ENCODE measurements at places on chromosomes 11 and 22. TPM values are rescaled to one million over a fixed set of nuclear protein-coding genes. Genes with fewer than 3 reads are reported as not detected.

DNA sequence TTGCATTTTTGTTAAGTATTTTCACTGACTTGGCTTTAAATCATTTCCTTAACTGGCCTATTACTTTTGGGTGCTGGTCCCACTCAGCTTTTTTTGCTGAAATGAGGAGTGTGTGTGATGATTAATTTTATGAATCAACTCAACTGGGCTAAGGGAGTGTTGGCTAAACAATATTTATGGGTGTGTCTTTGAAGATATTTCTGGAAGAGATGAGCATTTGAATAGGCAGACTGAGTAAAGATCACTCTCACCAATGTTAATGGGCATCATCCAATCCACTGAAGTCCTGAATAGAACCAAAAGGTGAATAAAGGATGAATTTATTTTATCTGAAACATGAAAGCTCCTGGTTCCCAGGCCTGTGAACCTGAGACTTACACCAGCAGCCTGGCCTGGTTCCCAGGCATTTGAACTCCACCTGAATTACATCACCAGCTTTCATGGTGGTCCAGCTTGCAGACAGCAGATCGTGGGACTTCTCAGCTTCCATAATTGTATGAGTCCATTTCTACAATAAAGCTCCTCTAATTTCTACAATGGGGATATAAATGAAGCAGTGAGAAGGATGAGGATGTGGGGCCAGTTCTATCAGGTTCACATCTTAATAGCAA, 241.3 kb upstream of the ZC3H12C start:
- H3K4me3 ChIP-seq = no peak overlapping the region
- DNase-seq = no peak

DNA sequence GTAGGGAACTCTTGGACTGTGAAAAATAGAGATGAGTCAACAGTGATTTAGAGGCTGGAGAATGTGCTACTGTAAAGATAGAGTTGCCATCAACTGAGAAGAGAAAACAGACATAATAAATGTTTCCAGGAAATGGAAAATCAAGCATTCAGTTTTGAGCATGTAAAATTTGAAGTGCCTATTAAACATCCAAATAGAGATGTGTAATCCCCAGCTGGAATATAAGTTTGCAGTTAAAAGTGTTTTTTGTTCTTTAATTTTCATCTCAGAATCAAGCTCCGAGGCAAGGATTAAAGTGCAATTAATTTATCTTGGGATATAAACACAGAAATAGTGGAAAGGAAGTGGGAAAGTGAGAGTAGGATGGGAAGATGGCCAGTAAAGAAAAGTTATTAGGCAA, 666.0 kb upstream of the RAG2 start:
- H3K4me1 ChIP-seq = no peaks in the 10 kb centered on the region
- H3K4me3 ChIP-seq = no peak overlapping the region
- no peaks in the 10 kb centered on the region for H3K36me3 ChIP-seq
- no peaks in the 10 kb centered on the region for H3K27me3 ChIP-seq

- no peak overlapping the region for H3K4me3 ChIP-seq
- H3K4me1 ChIP-seq = no peaks in the 10 kb centered on the region
- H3K27ac ChIP-seq = no peak overlapping the region
- no peak for DNase-seq
- no peaks in the 10 kb centered on the region for H3K27me3 ChIP-seq
- H3K36me3 ChIP-seq = no peaks in the 10 kb centered on the region
Observed at GRCh38 chr11:20547411-20547810, 52.0 kb upstream of the SLC6A5 start.

Gene ACCS
- 18.9 TPM for total RNA-seq

DNA sequence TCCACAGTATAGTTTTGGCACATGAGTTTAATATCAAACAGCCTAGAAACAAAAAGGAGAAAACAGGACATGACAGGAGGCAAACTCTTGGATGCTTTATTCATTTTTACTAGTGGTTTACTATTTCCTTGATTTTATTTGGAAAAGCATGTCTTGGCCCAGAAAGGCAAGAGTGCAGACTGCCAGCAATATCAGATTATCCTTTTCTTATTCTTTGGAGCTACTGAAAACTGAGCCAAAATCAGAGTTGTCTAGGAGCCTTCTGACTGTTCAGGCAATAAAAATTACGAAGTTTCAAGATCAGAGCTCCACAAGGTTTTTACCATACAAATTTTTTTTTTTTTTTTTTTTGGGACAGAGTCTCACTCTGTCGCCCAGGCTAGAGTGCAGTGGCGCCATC, 16.0 kb downstream of the CELF1 start:
- peaks cover 43% of the 10 kb centered on the region for H3K4me1 ChIP-seq
- H3K36me3 ChIP-seq = no peaks in the 10 kb centered on the region
- no peaks in the 10 kb centered on the region for H3K27me3 ChIP-seq
- H3K4me3 ChIP-seq = no peak overlapping the region
- no peak overlapping the region for H3K27ac ChIP-seq

DNA sequence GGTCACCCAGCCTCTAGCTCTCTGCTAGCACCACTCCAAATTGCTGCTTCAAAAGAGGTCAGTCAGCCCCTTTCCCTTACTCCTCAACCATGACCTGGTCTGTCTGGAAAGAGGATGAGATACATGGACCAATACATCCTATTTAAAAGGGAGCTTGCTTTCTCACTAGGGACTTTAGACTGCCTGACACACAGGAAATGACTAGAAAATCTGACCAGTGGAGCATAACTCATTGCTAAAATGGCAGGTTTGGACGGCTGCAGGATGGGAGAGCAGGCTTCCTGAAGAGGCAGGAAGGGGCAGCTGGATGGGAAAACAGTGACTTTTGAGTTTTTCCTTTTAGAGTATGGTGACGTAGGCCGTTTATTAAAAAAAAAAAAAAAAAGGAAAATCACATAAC, 25.3 kb downstream of the STIM1 start:
- no peak overlapping the region for H3K4me3 ChIP-seq
- DNase-seq = no peak
- peak overlapping the region; percentile 48 for H3K27ac ChIP-seq

GRCh38 chr22:49602481-49602880, 225.2 kb downstream of the BRD1 start:
- no peak for DNase-seq
- H3K4me1 ChIP-seq = peaks cover 14% of the 10 kb centered on the region
- peaks cover 2% of the 10 kb centered on the region for H3K36me3 ChIP-seq

DNA sequence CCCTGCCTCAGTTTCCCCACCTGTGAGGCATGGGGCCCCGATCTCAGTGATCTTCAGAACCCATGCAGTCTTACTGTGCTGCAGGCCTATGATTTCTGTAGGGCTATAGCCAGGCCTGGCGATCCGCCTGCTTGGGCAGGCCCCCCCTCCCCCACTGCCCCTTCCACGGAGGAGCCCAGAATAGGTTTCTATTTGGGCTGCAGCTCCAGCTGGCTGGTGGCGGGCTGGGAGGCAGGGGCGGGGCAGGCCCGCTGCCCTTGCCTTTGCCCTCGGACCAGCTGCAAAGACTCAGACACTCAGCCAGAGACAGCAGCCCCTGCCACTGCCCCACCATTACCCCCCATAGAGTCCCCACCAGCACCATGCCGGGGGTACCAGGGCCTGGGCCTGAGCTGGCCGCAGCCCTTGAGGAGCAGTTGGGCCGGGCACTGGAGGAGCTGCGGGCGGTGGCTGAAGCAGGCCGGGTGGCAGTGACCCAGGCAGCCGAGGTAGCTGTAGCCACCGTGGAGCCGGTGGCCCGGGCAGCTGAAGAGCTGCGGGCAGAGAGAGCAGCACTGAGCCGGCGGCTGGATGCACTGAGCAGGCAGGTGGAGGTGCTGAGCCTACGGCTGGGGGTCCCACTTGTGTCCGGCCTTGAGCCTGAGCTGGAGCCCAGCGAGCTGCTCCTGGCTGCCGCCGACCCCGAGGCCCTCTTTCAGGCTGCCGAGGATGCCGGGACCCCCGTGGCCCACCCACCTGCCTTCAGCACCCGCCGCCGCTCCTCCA, 12.2 kb downstream of the SMTN start:
- H3K4me3 ChIP-seq = no peak overlapping the region
- peaks cover under 1% of the 10 kb centered on the region for H3K36me3 ChIP-seq
- no peaks in the 10 kb centered on the region for H3K27me3 ChIP-seq
- no peak for DNase-seq
- no peak overlapping the region for H3K27ac ChIP-seq
- H3K4me1 ChIP-seq = no peaks in the 10 kb centered on the region

- no peak overlapping the region for H3K27ac ChIP-seq
- no peak for DNase-seq
- no peaks in the 10 kb centered on the region for H3K27me3 ChIP-seq
- no peaks in the 10 kb centered on the region for H3K36me3 ChIP-seq
Observed at GRCh38 chr11:75986966-75987365, 172.0 kb downstream of the UVRAG start.

DNA sequence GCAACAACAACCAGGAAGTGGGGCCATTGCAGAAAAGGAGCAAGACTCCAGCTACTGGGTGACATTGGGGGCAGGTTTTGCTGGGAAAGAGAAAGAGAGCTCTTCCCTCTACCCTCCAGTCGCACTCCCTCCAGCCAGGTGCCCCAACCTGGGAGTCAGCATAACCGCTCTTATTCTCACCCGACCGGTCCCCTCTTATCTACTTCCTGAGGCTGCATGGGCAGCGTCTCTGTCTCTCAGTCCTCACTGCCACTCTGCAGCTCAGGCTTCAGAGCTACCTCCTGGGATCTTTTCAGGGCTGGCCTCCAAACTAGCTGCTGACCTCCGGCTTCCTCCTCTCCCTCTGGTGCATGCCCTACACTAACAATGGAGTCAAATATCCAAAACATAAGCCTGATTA, 5.1 kb downstream of the ZNF70 start:
- no peak overlapping the region for H3K4me3 ChIP-seq
- H3K27ac ChIP-seq = no peak overlapping the region
- DNase-seq = no peak
- H3K4me1 ChIP-seq = peaks cover 2% of the 10 kb centered on the region
- H3K27me3 ChIP-seq = no peaks in the 10 kb centered on the region

- DNase-seq = no peak
- no peaks in the 10 kb centered on the region for H3K27me3 ChIP-seq
- no peak overlapping the region for H3K4me3 ChIP-seq
- no peak overlapping the region for H3K27ac ChIP-seq
- no peaks in the 10 kb centered on the region for H3K4me1 ChIP-seq
Observed at GRCh38 chr11:73400293-73400692, 24.1 kb downstream of the RELT start.

DNA sequence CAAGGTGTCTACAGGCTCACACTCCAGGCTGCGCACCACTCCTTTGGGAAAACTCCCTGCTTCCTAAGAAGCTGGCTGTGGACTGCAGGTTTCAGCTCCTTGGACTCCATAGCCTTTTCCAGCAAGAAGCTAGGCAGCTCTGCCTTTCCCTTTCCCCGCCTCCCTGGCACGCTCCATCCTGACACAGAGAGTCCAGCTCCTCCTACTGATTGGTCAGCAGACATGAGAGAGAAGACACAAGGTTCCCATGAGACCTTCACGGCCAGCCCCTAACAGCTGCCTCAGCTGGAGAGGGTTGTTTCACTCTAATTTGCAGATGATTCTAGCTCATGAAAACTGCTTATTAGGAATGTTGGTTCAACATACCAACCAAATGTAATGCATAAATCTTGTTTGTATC, 27.6 kb downstream of the TENM4 start:
- no peak overlapping the region for H3K27ac ChIP-seq
- DNase-seq = no peak
- H3K4me3 ChIP-seq = no peak overlapping the region
- no peaks in the 10 kb centered on the region for H3K4me1 ChIP-seq
- no peaks in the 10 kb centered on the region for H3K27me3 ChIP-seq

Gene GP1BB
- total RNA-seq = 0.58 TPM

DNA sequence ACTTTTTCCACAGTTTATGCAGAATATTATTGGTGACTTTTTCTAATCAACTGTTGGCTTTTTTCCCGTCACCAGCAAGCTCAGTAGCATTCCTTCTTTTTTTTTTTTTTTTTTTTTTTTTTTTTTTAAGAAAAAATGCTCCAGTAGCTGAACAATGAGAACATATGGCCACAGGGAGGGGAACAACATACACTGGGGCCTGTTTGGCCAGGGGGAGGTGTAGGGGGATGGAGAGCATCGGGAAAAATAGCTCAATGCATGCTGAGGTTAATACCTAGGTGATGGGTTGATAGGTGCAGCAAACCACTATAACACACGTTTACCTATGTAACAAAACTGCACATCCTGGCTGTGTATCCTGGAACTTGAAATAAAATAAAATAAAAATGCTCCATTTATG, 82.5 kb downstream of the ARHGAP42 start:
- no peak overlapping the region for H3K4me3 ChIP-seq
- no peak overlapping the region for H3K27ac ChIP-seq
- H3K27me3 ChIP-seq = no peaks in the 10 kb centered on the region

- H3K4me3 ChIP-seq = no peak overlapping the region
- no peaks in the 10 kb centered on the region for H3K27me3 ChIP-seq
- H3K4me1 ChIP-seq = no peaks in the 10 kb centered on the region
- H3K27ac ChIP-seq = no peak overlapping the region
- no peaks in the 10 kb centered on the region for H3K36me3 ChIP-seq
Observed at GRCh38 chr11:26126741-26127140, 205.2 kb upstream of the ANO3 start.

GRCh38 chr22:43852573-43853327, 9.6 kb downstream of the SULT4A1 start:
- H3K4me3 ChIP-seq = no peak overlapping the region
- peaks cover 62% of the 10 kb centered on the region for H3K27me3 ChIP-seq
- DNase-seq = no peak
- H3K27ac ChIP-seq = no peak overlapping the region

- H3K27me3 ChIP-seq = no peaks in the 10 kb centered on the region
- DNase-seq = no peak
- H3K4me1 ChIP-seq = no peaks in the 10 kb centered on the region
- no peak overlapping the region for H3K27ac ChIP-seq
- no peak overlapping the region for H3K4me3 ChIP-seq
Observed at GRCh38 chr22:49369726-49370626, 457.7 kb downstream of the BRD1 start.

DNA sequence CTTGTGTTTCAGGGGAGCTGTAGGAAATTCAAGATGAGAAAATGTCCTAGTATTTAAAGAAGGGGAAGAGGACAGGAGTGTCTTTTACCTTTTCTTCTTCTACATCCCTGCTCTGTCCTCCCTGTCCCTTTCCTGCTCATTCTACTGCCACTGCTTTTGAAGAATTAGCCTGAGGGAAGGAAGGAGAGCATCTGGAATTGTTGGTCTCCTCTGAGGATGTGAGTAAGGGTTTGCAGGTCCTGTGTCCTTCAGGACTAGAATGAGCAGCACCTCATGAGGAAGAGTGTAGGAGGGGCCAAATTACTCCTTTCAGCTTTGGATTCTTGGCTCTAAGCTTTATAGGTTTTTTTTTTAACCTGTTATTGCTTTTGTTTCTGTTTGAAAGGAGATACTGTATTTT, 24.2 kb downstream of the SNU13 start:
- DNase-seq = no peak
- H3K4me1 ChIP-seq = no peaks in the 10 kb centered on the region
- H3K36me3 ChIP-seq = peaks cover 55% of the 10 kb centered on the region
- no peak overlapping the region for H3K4me3 ChIP-seq

DNA sequence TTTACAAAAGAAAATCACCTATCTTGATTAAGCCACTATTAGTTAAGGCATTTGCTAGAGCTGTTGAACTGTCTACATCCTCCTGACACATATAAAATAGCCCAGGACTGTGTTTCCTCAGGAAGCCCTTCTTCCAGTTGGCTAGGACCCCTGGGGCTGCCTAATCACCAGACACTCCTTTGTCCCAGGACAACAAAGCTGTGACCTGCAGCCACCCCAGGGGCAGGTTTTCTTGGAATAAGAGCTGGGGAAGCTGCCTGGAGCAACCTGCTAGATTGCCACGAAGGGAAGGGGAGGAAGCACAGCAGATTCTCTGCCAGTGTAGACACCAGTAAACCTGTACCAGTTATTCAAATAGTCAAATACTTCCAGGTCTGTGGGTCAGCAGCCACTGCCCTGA, 17.6 kb downstream of the CHST1 start:
- no peak overlapping the region for H3K4me3 ChIP-seq
- no peaks in the 10 kb centered on the region for H3K36me3 ChIP-seq
- H3K27me3 ChIP-seq = peaks cover 49% of the 10 kb centered on the region
- H3K27ac ChIP-seq = no peak overlapping the region
- no peaks in the 10 kb centered on the region for H3K4me1 ChIP-seq
- DNase-seq = no peak

Gene SLC5A4
- total RNA-seq = not detected
